Tibial artery (tissue), 4 donors: ENCODE measurements at places on chromosomes 6 and 20.

- no peak for DNase-seq
Measured at GRCh38 chr6:95686895-95687294, 109.6 kb downstream of the MANEA start.

- DNase-seq: no peak
Measured at GRCh38 chr6:46990031-46990644, 52.0 kb downstream of the ADGRF1 start.

GRCh38 chr6:150342126-150342525 is 26.7 kb upstream of the IYD start:
- no peak for DNase-seq

DNA sequence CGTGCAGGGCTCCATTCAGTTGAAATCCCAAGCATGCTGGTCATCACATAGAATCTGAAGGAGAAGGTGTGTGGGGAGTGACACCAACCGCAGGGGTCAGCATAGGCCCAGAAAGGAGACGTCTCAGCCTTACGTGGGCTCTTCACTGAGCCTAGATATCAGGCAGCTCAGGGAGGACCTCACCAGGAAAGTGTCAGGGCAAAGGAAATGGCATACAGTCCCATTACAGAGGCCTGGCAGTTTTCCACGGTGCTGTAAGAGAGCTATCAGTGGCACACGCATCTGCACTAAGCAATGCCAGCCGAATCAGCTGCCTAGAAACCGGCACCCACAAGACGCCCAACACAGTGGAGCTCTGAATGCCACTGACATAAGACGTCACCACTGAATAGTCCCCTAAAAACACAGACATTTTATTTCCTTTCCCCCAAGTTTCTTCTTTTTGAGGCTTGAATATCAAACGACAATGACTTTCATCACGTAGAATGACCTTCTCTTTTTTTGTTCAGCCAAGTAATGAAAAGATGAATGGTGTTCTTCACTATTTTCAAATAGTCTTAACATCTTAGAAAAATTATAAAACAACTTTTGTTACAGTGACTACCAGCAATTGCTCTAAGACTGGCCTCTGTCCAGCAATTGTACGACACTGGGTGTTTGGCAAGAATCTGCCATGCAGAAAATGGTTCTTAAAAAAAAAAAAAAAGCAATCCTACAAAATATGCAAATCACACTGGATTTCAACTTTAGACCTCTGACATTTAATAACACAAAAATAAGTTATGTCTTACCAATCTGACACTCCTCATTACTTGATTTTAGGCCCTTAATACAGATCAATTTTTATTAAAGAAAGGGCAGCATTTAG is 88.9 kb upstream of the FOXQ1 start:
- DNase-seq: no peak

GRCh38 chr6:42896178-42896719 is 16.8 kb downstream of the RPL7L1 start:
- DNase-seq: no peak

- no peak for DNase-seq
Measured at GRCh38 chr6:37456126-37456525, 23.1 kb downstream of the CMTR1 start.

GRCh38 chr6:108768166-108768555 is 80.1 kb upstream of the ARMC2 start:
- no peak for DNase-seq

GRCh38 chr20:3663031-3663701 is at the start of gene GFRA4:
Gene GFRA4, minus strand, starts transcription at chr20:3663399. Its CDS starts 0 bp downstream, at chr20:3663399.
- DNase-seq: peak; percentile 43

DNA sequence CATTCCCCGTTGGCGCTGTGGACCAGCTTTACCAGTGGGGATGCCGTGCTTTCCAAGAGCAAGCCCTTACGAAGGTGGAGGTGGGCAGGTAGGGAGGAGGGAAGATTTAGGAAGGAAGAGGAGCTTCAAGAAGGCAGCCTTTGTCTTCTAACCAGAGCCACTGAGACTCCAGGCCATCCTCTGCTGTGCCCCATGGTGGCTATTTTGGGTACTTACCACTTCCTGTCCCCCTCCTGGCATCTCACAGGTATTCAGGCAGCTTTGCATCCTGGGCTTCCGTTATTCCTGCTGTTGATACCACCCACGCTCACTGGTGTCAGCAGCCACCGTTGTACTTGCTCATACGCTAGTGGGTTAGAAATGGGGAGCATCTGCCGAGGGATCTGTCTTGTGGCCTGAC is 22.9 kb downstream of the ERMARD start:
- no peak for DNase-seq

- no peak for DNase-seq
Measured at GRCh38 chr6:16241321-16241689, 2.9 kb downstream of the GMPR start.

DNA sequence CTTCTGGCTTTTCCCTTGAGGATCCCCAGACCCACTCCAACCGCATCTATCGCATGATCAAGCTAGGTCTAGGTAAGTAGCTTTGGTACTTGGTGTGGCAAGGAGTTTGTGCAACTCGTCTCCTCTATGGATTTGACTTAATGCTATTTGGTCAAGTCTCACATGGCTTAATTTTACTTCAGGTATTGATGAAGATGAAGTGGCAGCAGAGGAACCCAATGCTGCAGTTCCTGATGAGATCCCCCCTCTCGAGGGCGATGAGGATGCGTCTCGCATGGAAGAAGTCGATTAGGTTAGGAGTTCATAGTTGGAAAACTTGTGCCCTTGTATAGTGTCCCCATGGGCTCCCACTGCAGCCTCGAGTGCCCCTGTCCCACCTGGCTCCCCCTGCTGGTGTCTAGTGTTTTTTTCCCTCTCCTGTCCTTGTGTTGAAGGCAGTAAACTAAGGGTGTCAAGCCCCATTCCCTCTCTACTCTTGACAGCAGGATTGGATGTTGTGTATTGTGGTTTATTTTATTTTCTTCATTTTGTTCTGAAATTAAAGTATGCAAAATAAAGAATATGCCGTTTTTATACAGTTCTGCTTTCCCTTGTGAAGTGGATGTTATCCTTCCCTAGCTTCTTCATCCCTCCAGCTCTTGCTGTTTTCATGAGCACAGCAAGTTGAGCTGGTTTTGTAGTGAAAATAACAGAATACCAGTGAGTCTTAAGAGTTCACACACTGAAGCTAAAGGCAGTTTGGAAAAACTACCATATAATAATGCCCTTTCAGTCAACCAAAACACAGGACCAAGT is 3.8 kb downstream of the SLC35B2 start:
- no peak for DNase-seq

- no peak for DNase-seq
Measured at GRCh38 chr6:132041706-132042105, 90.5 kb upstream of the CCN2 start.

- no peak for DNase-seq
Measured at GRCh38 chr6:31559606-31559957, 12.2 kb downstream of the NFKBIL1 start.

DNA sequence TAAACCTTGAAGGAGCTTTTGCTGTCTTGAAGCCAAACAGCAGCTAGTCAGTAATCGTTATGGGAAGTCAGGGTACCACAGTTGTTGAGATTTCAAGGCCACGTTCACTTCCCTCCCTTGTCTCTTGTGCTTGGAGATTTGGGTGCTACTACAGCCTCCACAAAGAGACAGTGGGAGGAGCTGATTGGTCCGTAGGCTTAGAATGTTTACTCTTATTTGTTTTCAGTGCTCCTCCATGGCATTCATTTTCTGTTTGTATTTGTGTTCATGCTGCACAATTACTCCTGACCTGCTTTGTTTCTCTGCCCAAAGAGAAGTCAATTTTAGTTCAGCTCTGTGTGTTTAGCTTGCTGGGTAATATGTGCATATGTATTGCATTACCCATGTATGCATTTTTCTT is 147.7 kb downstream of the PRL start:
- no peak for DNase-seq

DNA sequence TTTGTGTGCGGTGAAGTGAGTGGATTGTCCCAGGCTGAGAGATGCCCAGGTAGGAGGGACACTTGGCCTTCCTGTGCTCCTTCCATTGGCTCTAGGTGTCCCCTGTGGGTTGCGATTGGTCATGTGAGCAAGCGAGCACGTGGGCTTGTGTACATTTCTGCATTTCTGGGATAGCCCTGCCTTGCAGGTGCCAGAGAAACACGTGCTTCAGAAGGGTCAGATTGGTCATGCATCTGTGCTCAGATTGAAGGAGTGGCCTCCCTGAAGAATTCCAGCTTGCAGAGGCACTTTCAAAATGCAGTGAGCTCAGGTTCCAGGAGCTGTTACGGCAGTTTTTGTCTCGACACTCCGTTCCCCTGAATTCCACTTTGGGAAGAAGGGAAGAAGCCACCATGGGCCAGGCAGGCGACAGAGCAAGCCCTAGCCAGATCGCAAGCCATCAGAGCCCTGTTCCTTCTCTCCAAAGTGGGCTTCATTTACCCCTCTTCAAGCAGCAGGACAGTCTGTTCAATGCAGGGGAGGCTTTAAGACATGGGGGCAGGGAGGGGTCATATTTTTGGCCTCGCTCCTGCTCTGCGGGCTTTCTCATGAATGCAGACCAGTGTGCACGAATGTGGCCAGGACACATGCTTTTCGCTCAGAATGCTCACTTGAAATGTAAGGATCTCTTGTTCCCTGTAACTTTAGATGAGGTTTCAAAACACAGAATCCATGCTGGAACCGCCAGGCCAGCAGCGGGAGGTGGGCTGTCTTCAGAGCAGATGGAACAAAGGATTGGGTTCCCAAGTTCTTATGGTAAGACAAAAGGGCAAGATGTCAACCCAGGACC is 78.6 kb upstream of the AKAP12 start:
- no peak for DNase-seq

DNA sequence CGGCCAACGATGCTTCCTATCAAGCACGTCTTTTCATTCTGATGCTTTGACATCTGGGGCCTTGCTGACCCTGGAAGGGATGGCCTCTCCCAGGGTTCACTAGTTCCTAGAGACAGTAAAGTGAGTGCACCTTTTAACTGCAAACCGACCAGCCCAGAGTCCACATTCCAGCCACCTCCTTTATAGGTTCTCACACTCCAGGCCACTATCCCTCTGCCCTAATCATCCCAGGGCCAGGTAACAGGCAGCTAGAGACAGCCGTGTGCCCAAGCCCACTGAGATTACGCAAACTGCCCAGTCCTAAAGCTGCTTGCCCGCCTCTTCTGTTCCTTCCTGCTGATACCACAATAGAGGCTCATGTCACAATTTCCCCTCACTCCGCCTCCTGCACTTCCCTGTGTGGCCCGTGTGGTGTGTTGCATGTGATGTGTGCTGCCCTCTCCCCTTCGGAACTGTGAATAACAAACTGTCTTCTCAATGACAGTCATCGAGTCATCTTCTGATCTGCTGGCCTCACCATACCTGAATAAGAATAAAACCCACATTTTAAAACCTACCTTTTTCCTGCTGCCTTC is 123.7 kb upstream of the EXOC2 start:
- DNase-seq: no peak

DNA sequence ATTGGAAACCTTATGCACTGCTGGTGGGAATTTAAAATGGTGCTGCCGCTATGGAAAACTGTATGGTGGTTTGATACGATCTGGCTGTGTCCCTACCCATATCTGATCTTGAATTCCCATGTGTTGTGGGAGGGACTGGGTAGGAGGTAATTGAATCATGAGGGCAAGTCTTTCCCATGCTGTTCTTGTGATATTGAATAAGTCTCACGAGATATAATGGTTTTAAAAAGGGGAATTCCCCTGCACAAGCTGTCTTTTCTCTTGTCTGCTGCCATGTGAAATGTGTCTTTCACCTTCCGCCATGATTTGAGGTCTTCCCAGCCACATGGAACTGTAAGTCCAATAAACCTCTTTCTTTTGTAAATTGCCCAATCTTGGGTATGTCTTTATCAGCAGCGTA is 4.9 kb downstream of the TAP2 start:
- no peak for DNase-seq

DNA sequence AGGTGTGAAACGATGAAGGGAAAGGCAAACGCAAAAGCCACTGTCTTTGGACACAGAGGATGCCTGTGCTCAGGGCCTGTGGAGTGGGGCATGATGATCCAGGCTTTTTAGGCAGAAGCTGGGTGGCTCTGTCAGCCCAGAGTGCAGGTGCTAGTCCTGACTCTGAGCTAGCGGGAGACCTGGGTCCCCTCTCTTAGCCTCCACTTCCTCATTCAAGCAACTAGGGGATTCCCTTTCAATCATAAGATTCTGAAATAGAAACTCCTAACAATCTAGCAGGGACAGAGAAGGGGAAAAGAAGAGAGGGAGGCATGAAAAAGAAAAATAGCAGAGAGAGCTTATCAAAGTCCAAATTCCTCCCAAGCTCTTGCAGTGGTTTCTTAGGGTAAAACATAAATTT is 7.6 kb upstream of the HIVEP2 start:
- DNase-seq: no peak

DNA sequence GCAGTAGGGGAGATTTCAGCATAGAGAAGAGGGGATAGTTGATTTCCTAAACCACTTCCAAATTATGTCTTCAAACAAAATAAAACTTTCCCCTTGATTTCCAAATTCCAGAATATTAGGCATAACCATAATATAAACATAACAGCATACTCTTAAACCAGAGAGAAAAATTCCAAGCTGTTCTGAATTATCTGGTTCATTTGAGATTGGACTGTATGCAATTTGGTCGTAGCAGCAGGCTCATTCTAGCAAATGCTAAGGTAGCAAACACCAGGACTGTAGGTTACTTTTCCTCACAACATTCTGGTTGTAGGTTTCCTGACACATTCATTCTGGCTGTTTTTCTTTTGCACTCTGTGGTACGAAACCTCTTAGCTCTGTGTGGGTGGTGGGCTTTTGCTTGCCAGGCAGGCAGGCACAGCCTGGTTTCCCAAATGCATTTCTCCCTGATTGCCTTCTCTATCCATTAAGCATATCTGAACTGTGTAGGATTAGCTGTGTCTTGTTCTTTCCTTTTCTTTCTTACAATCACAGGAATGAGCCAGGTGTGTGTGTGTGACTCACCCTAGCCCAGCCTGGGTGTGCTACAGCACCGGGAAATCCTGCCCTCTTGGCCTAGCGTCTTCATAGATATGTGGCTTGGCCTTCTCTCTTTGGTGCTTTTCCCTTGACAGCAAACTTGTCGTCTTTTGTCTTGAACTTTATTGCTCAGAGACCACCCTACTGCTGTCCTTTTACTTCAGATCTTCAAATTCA is 77.1 kb downstream of the JARID2 start:
- no peak for DNase-seq

DNA sequence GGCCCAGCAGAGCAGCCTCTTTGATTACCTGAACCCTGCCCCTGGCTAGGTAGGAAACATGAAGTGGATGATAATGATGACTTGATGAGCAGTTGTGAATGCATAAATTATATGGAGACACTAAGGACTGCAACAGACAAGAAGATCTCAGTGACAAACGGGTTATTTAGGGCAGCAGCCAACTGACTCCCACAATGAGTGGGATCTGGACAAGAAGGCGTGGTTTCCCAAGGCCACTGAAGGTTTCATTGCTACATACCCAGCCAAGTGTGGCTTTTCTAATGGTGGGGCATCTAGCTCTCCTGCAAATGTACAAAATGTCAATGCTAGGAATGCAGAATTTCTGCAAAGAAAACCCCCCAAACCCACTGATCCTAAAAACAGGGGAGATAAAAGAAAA is 29.4 kb downstream of the RING1 start:
- no peak for DNase-seq

DNA sequence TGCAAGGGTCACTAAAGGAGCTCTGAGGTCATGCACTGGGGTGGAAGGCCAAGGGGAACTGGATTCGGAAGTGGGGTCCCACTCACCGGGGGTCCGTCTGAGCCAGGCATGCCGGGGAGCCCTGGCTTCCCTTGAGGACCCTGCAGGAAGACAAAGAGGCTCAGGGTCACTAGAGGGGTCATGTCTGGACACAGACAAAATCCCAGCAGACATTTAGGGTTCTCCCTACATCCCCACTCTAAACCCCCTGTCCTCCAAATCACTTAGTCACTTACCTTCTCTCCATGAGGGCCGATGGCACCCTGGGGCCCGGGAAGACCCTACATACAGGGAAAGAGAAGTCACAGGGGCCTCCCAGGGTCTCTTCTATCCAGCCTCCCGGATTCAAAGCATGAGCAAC is 15.4 kb downstream of the COL11A2 start:
- no peak for DNase-seq
